NCI-H1436 (cell line): ENCODE measurements at places on chromosomes 13 and 19.

DNA sequence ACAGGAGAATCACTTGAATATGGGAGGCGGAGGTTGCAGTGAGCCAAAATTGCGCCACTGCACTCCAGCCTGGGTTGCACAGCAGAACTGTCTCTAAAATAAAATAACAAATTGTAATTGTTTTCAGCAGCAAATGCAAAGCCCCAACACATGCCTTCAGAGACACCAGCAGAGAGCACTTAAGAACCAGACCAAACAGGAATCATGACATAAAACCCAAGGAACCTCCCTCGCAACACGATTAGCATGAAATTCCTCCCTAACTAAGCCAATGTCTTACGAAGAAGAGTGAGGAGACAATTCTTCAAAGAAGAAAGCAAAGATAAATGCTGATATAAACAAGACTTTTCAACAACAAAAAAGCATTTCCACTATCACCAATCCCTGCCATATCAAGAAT, 40.1 kb downstream of the PSPC1 start:
- no peak for DNase-seq

DNA sequence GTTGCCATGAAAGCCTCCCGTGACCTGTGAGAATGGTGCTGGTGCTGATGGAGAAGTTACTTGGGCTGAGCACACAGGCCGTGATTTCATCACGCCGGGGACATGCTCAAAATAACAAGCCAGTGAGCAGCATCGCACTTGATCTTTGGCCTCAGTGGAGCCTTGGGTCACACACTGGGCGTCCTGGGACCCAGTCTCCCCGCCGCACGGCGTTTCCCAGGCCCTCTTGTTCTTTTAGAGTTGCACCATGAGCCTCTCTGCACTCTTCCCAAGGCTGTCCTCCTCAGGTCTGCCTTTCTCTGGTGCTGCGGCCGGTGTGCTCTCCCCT, 9.5 kb upstream of the NDUFS7 start:
- no peak for DNase-seq

DNA sequence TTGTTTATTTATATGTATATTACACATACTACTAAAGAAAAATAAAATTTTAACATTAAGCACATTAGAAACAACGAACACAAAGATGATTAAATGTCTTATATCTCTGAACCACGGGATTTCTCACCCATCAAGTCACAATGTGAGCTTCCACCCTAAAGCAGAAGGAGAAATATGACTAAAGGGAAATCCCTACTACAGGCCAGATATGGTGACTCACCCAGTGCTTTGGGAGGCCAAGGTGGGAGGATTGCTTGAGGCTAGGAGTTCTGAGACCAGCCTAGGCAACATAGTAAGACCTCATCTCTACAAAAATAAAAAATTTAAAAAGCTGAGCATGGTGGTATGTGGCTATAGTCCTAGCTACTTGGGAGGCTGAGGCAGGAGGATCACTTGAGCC, 24.6 kb downstream of the DCT start:
- no peak for DNase-seq

- no peak for DNase-seq
Observed at GRCh38 chr13:26046639-26047038, 5.2 kb downstream of the SHISA2 start.

DNA sequence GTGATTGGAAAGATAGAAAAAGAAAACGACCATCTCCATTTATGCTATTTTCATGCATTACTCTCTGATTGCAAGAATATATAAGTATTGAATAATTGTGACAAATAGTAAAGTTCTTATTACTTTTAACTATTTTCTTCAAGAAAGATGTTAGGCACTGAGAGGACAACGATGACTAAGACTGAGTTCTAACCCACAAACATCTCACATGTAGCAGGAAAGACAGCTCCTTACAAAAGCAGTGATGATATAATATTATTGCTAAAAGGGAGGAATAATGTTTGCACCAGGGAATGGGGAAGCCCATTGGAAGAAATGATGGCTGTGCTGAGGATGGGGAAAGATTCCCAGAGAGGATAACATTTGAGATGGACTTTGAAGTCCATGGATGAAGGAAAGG, 22.6 kb downstream of the RXFP2 start:
- DNase-seq: no peak

GRCh38 chr19:18922228-18922985, 2.9 kb downstream of the DDX49 start:
- no peak for DNase-seq

GRCh38 chr13:75329723-75330122, 152.2 kb downstream of the TBC1D4 start:
- DNase-seq: no peak

DNA sequence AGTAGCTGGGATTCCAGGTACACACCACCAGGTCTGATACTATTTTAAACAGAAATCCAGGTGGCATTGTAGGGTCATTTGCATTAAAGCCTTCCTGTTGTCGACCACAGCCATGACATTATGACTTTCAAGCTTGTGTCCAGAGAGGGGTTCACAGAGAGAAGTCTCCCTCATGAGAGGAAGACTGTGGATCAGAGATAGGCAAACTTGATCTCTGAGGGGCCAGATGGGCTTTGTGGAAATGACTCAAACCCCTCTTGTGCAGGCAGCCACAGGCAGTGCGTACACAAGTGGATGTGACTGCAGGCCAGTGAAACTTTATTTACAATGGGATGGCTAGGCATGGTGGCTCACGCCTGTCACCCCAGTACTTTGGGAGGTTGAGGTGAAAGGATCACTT, 27.8 kb upstream of the F2RL3 start:
- no peak for DNase-seq

DNA sequence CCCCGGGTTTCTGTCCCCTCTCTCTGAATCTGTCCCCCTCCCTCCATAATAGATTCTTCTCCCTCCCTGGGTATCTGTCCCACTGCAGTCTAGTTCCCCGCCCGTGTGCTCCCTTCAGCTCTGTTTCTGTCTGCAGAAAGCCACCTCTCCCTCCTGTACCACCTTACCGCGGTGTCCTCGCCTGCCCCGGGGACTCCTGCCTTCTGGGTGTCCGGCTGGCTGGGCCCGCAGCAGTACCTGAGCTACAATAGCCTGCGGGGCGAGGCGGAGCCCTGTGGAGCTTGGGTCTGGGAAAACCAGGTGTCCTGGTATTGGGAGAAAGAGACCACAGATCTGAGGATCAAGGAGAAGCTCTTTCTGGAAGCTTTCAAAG, 1.3 kb downstream of the FCGRT start:
- no peak for DNase-seq

GRCh38 chr13:108927615-108928014, 298.2 kb downstream of the MYO16 start:
- no peak for DNase-seq

- no peak for DNase-seq
Observed at GRCh38 chr13:104750377-104750776, 1684.2 kb upstream of the SLC10A2 start.

GRCh38 chr13:60869225-60869624, 472.2 kb downstream of the TDRD3 start:
- no peak for DNase-seq
